ENCODE measurements at places on chromosomes 1 and 21.

- DNase-seq = no peak
Measured at GRCh38 chr1:3471356-3472087, 17.1 kb downstream of the ARHGEF16 start.

- DNase-seq = no peak
Measured at GRCh38 chr1:66576645-66577044, 42.7 kb downstream of the SGIP1 start.

DNA sequence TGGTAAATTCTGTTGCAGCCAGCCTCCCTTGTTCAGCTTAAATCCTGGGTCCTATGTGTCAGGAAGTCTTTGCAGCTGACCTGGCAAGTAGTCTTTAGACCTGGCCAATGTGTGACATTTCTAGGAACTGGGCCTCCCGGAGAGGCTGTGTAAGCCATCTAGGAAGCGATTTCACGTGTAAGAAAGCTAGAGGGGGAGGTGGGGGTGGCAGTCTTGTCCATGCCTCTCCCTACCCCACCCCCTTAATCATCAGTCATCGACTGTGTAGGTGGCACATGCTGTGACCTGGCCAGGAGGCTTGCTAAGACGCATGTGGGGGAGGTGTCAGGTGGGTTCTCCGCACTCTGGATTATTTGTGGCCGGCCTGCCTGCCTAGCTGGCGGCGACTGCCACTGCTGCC is 8.4 kb downstream of the C1orf226 start:
- DNase-seq = no peak

- DNase-seq = peak; percentile 50
Measured at GRCh38 chr21:34933609-34934335, 115.3 kb downstream of the RUNX1 start.

DNA sequence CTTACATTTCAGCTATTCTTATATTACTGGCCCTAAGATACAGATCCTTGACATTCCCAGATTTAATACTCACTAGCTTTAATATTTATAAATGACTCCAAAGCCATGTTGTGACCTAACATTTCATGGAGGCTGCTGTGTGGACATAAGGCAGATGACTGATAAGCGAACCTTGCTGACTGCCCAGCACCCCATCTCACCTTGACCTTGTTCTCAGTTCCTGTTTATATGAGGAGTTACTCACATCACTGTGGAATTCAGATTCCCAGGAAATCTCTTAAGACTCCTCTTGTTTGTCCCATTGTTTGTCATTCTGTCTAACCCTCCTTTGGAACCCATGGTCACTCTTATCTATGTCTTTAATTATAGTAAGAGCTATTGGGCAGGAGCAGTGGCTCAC is 21.9 kb downstream of the RAB3B start:
- DNase-seq = no peak

- DNase-seq = no peak
Measured at GRCh38 chr1:92516574-92516973, 29.8 kb upstream of the GFI1 start.

- DNase-seq = no peak
Measured at GRCh38 chr1:168485048-168485447, 58.7 kb downstream of the XCL2 start.

- no peak for DNase-seq
Measured at GRCh38 chr1:156577550-156577949, 2.0 kb upstream of the TTC24 start.

DNA sequence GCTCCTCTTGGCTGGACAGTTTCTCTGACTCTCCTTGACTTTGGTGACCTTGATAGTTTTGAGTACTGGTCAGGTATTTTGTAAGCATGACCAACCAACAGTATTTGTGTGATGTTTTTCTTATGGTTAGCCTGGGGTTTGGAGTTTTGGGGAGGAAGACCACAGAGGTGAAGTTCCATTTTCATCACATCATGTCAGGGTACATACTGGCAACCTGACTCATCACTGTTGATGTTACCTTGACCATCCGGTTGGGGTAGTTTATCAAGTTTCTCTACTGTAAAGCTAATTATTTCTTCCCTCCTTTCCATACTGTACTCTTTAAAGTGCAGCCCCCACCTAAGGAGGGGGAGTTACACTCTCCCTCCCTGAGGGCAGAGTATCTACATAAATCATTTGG is 13.4 kb downstream of the OSCP1 start:
- no peak for DNase-seq

- no peak for DNase-seq
Measured at GRCh38 chr1:205074513-205074912, 9.7 kb downstream of the TMEM81 start.

GRCh38 chr21:15022608-15023261 is 42.1 kb downstream of the NRIP1 start:
- DNase-seq = no peak

GRCh38 chr1:14961661-14962267 is 191.8 kb upstream of the TMEM51 start:
- no peak for DNase-seq

- no peak for DNase-seq
Measured at GRCh38 chr21:31220575-31220974, 123.5 kb downstream of the TIAM1 start.

GRCh38 chr1:228818928-228819630 is 83.8 kb downstream of the RHOU start:
- DNase-seq = no peak

DNA sequence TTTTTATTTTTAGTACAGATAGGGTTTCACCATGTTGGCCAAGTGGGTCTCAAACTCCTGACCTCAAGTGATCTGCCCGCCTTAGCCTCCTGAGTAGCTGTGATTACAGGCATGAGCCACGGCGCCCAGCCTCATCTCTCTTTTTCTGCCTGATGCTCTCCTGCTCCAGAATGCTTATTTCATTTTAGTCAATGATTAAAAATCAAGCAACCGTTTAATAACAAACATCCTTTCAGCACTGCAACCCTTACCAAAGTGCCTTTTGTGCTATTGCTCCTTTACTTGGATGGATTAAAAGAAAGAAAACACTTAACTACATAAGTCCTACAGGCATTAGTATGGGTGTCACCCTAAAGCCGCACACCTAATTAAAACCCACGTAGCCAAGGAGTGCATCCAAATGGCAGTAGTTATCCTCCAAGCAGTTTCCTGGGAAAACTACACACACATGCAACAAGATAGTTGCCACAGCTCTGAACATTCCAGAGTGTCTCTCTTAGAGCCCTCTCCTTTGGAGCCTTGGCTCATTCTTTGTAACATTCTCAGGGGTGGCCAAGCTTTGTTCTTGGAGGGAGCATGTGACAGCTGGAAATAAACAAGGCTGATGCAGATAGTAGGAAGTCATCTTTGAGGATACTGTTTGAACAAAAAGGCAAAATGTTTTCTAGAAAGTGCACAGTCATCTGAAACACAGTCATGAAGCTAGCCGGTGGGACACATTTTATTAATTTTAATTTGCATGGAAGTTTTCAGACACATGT is 51.2 kb downstream of the KCNJ15 start:
- no peak for DNase-seq

DNA sequence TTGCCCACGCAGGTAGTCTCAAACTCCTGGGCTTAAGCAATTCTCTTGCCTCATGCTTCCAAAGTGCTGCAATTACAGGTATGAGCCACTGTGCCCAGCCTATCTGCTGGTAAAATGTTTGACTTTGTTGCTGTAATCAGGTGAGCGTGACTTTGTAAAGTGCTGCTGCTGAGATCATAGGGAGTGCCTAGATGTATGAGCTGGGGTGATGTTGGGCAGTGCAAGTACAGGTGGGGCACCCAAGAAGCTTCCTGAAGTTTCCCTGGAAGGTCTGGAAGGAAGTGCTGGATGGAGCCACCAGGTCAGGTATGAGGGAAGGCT is 43.1 kb downstream of the KIF21B start:
- no peak for DNase-seq

- DNase-seq = no peak
Measured at GRCh38 chr1:201324821-201325677, 41.7 kb downstream of the PKP1 start.

DNA sequence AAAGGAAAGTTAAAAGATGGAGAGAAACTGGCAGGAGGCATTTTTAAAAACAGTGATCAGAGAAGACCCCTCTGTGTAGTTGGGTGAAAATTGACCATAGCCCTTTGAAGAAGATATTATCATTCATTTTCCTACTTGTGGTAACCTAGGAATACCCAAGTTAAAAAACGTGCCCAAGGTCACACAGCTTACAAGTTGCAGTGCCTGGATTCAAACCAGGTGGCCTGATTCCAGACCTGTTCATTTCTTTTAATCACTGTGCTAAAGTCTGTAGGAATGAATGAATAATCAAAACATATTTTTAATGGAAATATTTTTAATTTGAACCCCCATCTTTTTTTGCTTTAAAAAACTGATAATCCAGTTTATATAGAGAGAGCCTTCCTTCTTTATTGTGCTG is 35.6 kb downstream of the MARK1 start:
- DNase-seq = no peak

DNA sequence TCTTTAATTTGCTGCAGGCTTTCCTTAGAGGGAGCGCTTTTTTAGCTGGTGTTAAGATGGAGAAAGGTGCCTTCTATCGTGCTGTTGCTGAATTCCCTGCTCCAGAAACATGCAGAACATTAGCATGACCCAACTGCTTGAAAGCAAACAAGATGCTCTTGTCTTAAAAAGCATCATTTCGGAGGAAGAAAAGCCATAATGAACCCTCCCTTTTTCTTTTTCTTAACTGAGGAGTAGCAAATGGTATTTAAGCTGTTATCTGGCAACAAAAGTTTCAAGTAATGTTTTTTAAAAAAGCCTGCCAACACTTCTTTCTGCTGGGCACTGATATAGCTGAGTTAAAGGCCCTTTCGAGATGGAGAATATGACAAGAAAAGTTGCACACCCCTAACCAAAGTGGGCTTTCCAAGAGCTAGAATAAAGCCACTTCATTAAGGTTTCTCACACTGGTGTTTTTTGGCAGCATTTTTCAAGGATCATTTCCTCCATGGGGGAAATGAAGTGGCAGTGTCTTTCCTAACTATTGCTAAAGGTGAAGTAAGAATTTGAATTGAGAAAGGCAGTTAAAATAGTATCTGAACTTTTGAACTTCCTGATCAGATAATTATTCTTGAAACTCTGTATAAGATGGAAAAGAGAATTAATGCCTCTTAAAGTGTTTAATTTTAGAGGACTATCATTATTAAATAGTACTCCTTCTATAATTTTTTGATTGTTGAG is 38.8 kb downstream of the ST6GALNAC5 start:
- no peak for DNase-seq

GRCh38 chr1:94926126-94926914 is 590 bp downstream of the CNN3 start:
- DNase-seq = peak; percentile 59

- no peak for DNase-seq
Measured at GRCh38 chr1:53469373-53469772, 10.2 kb downstream of the DMRTB1 start.

GRCh38 chr1:182484531-182485257 is 34.7 kb downstream of the RGSL1 start:
- DNase-seq = no peak

DNA sequence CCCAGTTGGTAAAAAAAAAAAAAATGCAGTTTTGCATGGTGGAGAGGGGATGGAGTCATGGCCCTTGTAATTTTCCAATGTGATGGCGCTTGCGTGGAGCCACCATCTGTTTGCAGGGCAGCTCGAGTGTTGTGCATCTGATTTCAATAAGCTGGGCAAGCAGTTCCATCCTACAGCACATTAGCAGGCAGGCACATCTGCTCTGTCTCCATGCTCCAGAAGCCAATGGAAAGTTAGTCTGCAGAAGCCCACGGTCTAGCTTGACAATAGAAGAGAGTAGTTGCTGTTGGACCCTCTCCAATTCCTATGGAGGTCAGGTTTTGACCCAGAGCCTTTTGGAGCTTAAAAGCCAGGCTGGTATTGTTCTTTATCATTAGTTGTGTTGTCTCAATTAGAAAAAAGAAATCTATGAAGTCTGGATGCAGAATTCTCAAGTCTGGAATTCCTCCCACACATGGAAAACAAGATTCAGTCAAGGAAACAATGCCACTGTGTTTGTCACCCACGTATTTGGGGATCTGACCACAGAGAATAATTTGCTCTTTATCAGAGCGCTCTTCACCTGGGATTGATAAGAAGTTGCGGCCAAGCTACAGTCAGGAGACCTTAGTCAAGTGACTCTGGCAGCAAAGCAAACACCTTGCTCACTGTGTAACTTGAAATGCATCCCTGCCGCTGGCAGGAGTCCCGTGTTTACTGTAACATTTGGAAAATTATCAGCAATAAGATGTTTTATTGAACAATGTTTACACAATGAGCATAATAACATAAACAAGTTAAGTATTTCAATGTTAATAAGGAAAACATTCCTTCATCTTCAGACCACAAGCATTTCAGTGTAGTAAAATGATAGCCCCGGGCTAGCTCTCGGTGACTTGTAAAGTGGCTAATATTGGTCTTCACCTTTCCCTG is 20.7 kb downstream of the NGF start:
- no peak for DNase-seq

DNA sequence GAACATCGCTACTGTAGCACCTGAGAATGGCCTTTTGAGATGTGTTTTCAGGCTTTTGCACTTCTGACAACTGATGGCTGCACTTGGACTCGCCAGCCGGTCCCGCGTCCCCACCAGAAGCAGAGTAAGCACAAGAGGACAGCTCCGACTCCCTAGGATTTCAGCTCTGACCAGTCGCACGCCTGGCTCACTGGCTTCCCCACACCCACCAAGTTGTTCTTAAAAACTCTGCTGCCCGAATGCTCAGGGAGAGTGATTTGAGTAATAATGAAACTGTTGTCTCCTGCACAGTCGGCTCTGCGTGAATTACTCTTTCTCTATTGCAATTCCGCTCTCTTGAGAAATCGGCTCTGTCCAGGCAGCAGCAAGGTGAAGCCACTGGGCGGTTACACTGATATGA is 40.2 kb upstream of the NLRP3 start:
- DNase-seq = no peak

- DNase-seq = no peak
Measured at GRCh38 chr1:181169281-181169865, 80.9 kb downstream of the IER5 start.

DNA sequence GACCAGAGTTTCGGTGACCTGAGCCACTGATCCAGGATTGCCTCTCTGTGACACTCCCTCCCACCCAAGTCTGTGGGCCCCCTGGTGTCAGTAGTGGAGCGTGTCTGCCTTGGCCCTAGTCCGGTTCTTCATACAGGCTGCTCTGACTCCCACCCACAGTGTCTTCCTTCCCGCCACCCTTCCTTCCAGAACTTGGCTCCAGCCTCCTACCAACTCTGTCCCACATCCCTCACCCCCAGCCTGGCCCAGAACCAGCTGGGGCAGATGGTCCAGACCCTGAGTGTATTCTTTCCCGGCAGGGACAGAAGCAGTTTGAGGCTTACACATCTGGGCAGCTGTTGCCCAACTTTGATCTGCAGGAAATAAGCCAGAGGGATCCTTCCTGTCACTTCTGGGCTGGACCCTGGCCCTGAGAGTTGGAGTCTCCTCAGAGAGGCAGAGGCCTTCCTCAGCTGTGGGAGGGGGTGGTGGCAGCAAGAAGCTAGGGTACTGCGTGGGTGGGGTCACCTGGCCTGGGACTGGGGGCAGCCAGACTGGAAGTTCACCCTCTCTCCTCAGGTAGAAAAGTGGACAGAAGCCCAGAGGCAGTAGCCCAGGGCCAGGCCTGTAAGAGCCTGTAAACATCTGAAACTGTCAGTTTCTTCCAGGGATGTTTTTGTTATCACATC is 43.1 kb upstream of the EPS8L3 start:
- peak; percentile 20 for DNase-seq

Data from activated T-cell treated with anti-CD3 and anti-CD28 coated beads, Interleukin-2, amount 50 U/mL, for 48 hours (primary cell).